Panc1 (cell line): ENCODE measurements at places on chromosomes 5 and 9. TPM values are rescaled to one million over a fixed set of nuclear protein-coding genes. Genes with fewer than 3 reads are reported as not detected.

GRCh38 chr5:90173299-90174030 is 236.1 kb downstream of the CETN3 start:
- DNase-seq, result no peak

GRCh38 chr5:98993512-98993911 is 64.7 kb upstream of the CHD1 start:
- no peak for DNase-seq

GRCh38 chr5:143781993-143782520 is 29.9 kb upstream of the HMHB1 start:
- no peak for DNase-seq

GRCh38 chr9:109122726-109123621 is 3.2 kb upstream of the TMEM245 start:
- DNase-seq, result no peak

Gene CYLC2
- not detected for total RNA-seq

Gene NOXA1
- 3.7 TPM for total RNA-seq

Gene UGT3A1
- not detected for total RNA-seq

GRCh38 chr5:108461628-108462367 is 79.9 kb upstream of the FBXL17 start:
- no peak for DNase-seq

GRCh38 chr5:37739817-37740261 is 100.0 kb downstream of the GDNF start:
- no peak for DNase-seq

- DNase-seq, result no peak
These were observed 50.1 kb downstream of the MRPL36 start for GRCh38 chr5:1749346-1750124.

- no peak for DNase-seq
These were observed 89.6 kb downstream of the RIC1 start for GRCh38 chr9:5718296-5719032.

Gene INSL6
- not detected for total RNA-seq

GRCh38 chr5:181190711-181191525 is 14.1 kb downstream of the TRIM7 start:
- no peak for DNase-seq

DNA sequence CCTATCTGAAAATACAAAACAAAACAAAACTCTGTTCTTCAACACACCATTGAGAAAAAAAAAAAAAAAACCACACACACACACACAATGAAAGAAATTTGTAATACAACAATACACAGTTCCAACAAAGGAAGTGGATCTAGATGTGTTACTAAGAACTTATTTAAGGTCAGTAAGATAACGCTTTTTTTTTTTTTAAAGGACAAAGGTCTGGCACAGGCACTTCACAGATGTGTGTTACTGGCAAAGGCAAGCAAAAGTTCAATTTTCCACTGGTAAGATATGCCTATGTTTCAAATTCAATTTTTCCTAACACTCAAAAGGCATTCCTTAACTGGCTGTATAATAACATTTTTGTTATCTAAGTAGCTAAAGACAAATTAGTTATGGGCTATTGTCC is 3.6 kb downstream of the RFK start:
- DNase-seq, result no peak

DNA sequence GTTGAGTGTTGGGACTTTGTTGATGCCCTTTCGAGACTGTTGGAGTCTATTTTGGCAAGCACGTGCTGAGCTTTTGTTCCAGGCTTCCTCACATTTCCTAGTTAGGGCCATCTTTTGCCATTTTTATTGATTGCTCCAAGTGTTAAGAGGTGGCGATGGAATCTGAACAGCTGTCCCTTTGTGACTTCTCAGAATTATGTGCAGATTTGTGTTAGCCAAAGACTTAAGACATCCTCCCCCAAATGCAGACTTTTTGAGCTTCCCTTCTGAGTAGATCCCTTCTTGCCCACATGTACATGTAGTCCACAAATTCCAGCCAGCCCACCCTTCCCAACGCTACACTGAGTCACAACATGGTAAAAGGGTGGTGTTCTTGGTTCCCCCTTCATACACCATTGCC is 59.2 kb downstream of the SPIN1 start:
- no peak for DNase-seq

GRCh38 chr5:65014769-65015168 is 246.0 kb downstream of the CWC27 start:
- DNase-seq, result no peak
